ENCODE measurements at places on chromosomes 7 and 10.

- no peak for DNase-seq
Measured at GRCh38 chr10:84317174-84317573, 11.2 kb upstream of the CCSER2 start.

DNA sequence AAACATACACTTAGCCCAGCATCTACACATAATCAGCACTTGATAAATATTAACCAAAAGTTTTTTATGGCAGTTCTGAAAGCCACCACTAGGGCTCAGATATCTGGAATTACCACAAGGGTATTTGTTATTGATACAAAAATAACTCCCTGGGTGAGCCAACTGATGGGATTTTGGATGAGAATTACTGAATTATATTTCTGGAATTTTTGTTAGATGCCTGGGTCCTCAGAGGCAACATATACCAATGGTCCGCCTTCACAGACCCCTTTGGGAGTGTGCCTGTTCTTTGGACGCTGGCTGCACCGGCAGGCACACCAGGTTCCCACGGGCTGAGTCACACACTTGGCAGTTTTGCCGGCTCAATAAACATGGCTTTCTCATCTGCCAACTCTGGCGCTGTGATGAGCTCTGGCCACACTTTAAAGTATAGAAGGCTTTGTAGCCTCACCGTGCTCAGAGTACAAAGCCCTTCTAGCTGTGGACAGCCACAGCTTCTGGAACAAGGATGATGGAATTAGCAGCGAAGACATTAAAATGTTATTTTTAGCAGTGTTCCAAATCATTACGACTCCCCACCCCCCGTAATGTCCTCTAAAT is 24.5 kb upstream of the EEPD1 start:
- DNase-seq = peak; percentile 87

- no peak for DNase-seq
Measured at GRCh38 chr7:129313282-129313681, 88.5 kb downstream of the AHCYL2 start.

GRCh38 chr7:95396136-95397032 is at the start of gene PON3:
TSS of gene PON3 (minus strand) at chr7:95396375. CDS start at chr7:95396350, 25 bp downstream.
- no peak for DNase-seq

GRCh38 chr7:18526368-18526878 is 30.9 kb downstream of the HDAC9 start:
- DNase-seq = no peak

DNA sequence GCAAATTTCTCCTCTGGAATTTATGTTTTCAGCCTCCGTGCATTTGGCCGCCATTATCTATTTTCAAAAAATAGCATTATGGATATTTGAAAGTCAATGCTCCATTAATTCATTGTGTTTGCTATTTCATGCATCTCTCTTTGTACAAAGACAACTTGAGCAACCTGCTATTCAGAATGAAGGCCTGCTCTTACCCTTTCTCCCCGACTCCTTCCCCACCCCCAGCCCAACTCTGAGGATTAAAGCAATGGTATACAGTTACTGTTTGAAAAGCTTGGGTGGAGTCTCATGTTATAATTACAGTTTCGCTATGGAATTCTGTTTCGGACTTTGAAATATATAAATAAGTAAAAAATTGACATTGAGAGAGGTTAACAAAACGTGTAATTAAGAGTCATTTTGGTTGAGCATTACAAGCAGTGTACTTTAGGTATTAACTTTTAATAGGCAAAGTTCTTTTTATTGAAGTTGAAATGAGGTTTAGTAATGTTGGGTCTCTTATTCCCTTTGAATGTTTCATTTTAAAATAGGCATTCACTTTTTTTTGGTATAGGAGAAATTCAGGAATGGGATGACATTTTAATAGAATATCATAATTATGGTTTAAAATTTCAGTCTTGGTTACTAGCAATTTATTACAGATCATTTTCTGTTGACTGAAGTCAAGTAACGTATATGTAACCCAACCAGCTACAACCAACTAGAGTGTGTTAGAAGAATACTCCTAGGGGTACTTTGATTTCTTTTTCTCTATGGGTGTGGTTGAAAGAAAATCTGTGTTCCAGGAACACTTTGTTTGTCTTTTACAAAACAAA is 93.1 kb downstream of the ARID5B start:
- no peak for DNase-seq

DNA sequence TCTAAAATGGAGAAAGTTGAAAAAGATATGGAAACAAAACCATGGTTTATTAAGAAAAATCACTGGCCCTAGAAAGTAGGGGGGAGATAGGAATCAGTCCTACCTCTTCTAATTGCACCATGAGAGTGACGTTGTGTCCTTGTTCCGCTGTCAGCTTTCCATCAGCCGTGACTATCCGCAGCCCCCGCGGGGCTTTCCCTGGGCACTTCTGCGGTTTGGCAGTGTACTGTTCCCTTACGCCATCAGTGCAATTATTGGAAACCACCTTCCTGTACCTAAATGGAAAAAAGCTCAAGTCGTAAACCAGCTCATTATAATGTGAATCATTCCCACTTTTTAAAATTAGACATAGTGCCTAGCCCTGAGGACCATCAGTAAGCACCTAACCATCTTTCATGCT is 512.2 kb downstream of the SORCS1 start:
- no peak for DNase-seq

- no peak for DNase-seq
Measured at GRCh38 chr10:26391701-26392695, 46.1 kb upstream of the APBB1IP start.

GRCh38 chr7:27123477-27124053 is 7.0 kb downstream of the HOXA4 start:
- no peak for DNase-seq

GRCh38 chr10:24554036-24554435 is 169.7 kb downstream of the ARHGAP21 start:
- no peak for DNase-seq

DNA sequence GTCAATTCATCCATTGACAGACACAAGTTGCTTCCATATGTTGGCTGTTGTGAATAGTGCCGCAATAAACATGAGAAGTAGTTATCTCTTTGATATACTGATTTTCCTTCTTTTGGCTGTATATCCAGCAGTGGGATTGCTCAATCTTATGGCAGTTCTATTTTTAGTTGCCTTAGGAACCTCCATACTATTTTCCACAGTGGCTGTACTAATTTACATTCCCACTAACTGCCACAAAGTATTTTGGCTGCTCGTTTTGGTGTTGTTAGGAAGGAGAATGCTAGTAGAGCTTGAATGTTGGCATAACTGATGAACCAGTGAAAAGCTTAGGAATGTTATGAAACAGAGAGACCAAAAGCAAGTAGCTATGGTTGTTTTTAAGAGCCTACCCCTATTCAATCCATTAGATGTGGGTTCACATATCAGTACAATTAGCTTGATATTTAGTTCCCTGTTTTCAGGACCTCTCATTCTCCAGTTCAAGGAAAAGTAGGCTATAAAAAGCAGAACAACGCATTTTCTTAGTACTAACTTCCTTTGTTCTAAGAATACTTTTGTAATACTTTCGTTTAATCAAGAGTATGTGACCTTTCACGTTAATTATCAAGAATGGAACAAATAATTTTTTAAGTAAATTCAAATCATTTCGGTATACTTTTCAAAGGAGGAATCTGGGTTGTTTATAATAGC is 100.3 kb downstream of the FAS start:
- no peak for DNase-seq

DNA sequence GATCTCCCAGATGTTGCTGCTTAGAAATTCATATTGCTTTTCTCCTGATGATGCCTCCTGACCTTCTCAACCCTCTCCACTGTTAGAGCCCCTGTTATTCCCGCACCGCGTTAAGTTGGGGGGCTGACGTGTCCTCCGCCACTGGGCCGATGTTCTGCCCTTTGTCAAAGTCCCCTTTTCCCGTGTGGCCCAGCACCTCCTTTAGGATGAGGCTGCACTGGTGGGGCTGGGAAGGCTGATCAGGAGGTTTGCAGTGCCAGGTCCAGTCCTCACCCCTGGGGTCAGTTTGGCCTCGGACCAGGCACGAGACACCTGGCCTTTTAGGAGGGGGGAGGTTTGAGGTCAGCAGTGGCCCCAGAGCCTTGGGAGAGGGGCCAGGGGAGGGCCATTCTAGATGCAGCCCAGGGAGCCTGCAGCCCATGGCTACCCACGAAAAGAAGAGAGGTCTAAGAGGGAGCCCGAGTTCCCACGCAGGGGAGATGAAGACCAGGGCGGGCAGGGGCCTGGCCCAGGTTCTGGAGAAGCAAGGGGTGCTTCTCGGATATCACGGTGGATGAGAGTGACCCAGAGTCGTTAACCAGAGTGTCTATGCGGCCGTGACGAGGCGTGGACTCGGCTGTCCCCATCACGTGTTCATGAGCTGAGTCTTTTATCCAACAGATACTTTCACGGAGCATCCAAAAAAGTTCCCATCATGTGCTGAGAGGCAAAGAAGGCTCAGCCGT is 150.4 kb downstream of the DNAJB6 start:
- no peak for DNase-seq

GRCh38 chr7:134720091-134720935 is 59.1 kb upstream of the CALD1 start:
- no peak for DNase-seq

GRCh38 chr7:38223306-38223705 is 45.3 kb downstream of the STARD3NL start:
- DNase-seq = no peak

DNA sequence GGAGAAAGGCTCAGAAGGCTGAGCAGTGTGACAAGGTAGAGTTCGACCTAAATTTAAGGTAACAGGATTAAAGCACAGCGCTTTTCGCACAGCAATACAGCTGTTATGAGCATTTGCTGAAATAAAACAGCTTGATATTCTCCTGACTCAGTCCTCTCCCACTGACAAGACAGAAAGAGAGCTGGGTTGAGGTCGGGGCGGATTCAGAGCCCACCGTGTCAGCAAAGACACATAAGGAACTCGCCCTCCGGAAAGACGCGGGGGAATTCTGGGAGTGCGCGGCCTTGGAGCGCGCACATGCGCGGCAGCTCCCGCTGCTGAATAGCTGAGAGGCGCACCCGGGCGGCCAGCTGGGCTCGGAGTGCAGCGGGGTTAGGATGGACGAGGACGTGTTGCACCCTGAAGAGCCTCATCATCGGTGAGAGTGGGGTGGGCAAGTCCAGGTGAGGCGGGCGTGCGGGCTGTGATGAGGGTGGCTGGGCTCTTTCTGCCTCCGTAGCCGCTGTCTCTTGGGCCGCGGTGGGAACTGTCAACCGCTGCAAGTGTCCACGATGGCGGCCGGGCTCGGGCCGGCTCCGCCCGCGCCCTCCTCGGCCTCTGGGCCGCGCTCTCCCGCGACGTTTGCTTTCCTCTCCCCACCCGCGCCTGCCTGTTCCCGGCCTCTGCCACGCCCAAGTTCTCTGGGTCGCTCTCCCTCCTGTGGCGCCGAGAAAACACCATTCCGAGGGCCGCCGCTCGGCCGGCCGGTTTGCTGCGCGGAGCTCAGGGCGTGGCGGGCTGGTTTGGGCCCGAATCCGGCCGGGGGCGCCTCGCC is 120.6 kb downstream of the LYZL1 start:
- DNase-seq = peak; percentile 44

DNA sequence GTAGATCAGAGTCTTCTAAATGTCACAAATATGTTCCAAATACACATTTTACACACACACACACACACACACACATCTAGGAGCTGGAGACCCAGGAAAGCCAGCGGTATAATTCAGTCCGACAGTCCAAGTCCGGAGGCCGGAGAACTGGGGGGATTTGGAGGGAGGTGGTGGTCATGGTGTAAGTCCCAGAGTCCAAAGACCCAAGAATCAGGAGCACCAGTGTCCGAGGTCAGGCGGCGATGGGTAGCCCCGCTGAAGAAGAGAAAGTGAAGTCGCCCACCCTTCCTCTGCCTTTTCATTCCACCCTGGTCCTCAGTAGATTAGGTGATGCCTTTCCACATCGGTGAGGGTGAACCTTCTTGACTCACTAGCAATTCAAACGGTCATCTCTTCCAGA is 154.8 kb downstream of the CAMK1D start:
- DNase-seq = no peak

- DNase-seq = no peak
Measured at GRCh38 chr10:132118366-132118765, 52.6 kb downstream of the JAKMIP3 start.

- DNase-seq = no peak
Measured at GRCh38 chr10:71217266-71218045, 5.1 kb downstream of the UNC5B start.

- no peak for DNase-seq
Measured at GRCh38 chr10:1174022-1174421, 117.8 kb downstream of the WDR37 start.

GRCh38 chr10:129888784-129889616 is 75.1 kb downstream of the EBF3 start:
- peak; percentile 9 for DNase-seq

DNA sequence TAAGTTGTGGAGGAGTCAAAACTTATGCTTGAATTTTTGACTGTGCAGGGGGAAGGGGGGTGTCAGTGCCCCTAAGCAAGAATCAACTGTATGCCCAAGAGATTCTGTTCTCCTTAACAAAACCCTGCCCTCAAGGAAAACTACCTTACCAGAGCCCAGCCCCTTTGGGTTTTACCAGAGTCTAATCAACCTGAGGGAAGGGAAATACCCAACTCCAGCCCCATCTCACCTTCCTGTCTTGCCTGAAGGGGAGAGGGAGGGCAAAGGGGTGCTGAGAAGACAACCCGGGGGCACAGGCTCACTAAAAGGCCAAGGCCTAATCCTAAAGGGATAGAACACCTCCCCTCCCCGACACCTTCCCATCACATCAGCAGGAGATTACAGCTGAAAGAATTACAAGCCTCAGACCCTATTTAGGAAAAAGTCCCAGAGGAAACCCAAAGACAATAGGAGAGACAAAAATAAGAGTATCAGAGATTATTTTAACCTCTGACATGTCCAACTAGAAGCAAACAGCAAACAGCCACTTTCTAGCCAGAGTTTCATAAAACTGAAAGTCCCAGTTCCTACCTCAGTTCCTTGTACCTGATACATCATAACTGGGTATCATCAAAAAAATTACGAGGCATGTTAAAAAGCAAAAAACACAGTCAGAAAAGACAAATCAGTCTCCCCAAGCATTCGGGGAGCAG is 26.8 kb upstream of the C7orf33 start:
- DNase-seq = no peak

GRCh38 chr7:128211626-128212025 is 29.5 kb upstream of the LEP start:
- DNase-seq = no peak

- no peak for DNase-seq
Measured at GRCh38 chr10:13669901-13670300, 83.1 kb downstream of the PRPF18 start.

- DNase-seq = no peak
Measured at GRCh38 chr10:84987039-84987438, 658.6 kb downstream of the CCSER2 start.

DNA sequence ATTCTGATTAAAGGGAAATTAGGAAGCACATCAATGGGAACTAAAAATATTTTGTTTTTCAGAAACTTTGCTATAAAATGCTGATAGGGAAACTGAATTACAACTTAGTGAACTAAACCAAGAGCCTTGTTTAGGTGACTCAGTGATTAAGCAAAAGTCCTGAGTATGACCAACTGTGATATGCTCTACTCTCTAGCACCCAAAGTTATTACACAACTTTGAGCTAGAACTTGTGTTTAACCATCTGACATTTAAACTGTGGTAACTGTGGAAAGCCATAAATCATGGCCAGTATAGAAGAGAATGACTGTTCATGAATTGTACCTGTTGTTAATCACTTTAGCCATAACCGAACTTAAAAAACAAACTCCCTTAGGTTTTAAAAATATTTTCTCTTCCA is 127.4 kb downstream of the ZNF365 start:
- DNase-seq = no peak

Measured in GM04504 (cell line).